ENCODE measurements at places on chromosomes 4 and X.
A peak's percentile ranks its signal among the peaks of the same experiment; 100 is the strongest.

DNA sequence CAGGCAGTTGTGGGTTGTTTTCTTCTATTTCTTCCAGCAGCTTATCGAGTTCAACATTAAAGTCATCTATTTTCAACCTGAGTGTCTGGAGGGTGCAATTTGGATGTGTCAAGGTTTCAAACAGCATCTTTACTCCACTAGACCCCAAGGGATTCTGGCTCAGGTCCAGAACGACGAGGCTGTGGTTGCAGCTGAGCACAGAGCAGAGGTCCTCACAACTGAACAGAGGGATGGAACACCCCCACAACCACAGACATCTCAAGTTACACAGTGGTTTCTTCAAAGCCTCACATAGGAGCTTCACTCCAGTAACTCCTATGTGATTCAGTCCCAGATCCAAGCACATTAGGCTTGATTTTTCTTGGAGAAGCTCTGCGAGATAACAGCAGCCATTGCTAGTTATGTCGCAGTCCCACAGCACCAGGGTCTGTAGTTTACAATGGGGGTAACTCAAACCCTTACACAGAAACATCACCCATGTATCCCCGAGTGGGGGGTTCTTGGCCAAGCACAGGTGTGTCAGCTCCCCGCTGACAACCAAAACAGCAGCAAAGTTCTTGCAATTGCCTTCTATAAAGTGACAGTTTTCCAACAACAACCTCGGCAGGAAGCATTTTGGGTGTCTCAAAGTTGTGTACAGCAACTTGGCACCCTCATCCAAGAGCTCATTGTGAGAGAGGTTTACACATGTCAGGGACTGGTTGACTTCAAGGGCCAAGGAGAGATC, 2.8 kb downstream of the NLRP2B start:
- no peak for DNase-seq

DNA sequence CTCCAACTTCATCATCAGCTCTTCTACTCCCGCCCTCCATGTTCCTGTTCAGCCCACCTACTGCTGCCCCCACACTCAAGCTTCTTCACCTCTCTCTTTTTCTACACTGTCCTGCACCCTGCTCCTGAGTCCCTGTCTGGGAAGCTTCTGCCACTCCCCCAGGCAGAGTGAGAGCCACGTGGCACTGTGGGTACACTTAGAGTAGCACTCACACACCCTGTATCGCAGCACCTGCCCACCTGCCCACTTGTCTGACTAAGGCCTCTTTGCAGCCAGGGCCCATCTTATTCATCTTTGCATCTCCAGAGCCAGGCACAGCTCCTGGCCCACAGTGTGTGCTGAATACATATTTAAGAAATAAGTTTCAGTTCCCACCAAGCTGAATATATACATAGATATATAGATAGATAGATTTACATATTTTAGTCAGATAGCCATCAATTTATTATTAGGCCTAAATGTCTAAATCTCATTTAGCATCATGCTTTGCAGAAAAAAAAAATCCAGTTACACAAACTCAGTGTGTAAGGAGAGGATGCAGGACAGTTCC, 24.9 kb downstream of the CCDC149 start:
- DNase-seq, result no peak

GRCh38 chrX:1273896-1274295, 5.3 kb downstream of the CSF2RA start:
- DNase-seq, result peak; percentile 43

DNA sequence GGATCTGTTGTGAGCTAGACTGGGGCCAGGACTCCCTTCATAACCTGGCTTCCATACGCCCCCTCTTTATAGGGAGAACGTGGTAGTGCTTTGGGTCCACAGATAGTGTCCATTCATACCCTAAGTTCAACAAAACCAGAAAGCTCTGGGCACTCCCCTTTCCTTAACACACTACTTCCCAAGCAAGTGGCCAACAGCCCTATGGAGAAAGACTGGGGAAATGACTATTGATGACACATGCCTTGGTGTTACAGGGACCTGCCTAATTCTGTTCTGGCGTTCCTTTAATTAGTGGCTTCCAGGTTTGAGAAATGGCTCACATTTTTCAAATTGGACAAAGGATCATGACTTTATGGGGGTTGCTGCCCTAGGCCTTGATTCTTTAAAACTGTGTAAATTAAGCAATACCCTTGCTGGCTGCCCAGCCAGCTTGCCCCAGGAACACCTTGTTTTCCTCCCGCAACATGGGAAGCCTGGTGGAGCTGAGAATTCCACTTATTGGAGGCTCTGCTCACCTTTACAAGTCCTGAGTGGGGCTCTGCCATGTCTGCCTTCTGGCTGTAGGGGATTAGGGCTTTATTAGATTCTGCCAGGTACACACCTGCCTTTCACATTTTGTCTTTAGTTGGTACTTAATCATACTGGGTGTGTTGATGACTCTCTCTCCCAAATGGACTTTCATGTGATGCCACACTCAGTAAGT, 61.1 kb downstream of the RGS12 start:
- DNase-seq, result no peak

- DNase-seq, result no peak
Observed at GRCh38 chr4:72991873-72992272, 77.6 kb downstream of the COX18 start.

GRCh38 chr4:78529569-78530209, 21.9 kb upstream of the ANXA3 start:
- DNase-seq, result no peak

DNA sequence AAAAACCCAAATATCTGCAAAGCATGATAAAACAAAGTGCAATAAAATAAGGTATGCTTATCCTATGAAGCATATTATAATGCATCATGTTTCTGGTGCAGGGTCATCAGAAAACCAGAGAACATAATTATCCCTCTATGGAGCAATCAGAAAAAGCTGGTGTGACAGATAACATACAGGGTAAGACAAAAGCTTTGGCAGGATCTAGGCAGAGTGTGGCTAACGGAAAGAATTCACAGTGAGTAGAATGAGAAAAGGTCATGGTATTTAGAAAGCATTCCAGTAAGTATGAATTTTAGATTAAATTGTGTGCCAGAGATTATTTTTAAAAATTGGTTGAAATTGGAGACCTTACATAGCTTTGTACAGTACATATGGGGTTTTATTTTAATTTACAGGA, 29.0 kb upstream of the UGT2B4 start:
- DNase-seq, result no peak

- no peak for DNase-seq
Observed at GRCh38 chrX:103783196-103783595, 6.6 kb downstream of the PLP1 start.

GRCh38 chr4:91220315-91220714, 1083.5 kb upstream of the GRID2 start:
- no peak for DNase-seq

DNA sequence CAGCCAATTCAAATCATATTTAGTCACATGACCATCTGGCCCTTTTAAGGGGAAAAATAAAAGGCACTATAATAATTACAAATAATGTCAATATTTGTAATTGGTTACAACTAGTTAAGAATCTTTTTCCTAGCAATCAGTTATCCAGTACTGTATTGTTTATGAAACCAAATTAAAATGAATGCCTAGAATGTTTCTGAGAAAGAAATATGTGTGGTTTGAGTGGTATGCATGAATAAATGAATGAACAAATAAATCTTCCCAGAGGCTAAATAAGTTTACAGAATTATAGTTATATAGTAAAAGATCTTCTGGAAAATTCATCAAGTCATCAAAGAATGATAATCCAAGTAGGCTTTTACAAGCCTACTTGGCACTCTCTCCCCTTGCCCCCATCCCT, 55.8 kb upstream of the F8A3 start:
- DNase-seq, result no peak

DNA sequence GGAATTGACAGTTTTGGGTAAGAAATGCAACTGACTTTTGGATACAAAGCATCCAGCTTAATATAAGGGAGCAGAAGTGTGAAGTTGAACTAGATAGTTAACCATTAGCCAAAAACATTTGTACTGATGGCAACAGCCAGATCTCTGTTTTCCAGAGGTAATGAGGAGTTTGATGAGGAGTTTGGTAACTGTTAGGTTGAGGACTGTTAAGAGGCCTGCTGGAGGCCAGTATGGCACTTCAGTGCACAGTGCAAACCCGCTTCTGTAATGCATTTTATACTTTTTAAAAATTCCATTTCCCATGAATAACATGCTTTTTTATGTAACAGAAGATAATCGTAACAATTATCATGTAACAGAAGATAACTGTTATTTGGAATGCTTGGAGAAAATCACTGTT, 30.0 kb downstream of the CDKL5 start:
- no peak for DNase-seq

DNA sequence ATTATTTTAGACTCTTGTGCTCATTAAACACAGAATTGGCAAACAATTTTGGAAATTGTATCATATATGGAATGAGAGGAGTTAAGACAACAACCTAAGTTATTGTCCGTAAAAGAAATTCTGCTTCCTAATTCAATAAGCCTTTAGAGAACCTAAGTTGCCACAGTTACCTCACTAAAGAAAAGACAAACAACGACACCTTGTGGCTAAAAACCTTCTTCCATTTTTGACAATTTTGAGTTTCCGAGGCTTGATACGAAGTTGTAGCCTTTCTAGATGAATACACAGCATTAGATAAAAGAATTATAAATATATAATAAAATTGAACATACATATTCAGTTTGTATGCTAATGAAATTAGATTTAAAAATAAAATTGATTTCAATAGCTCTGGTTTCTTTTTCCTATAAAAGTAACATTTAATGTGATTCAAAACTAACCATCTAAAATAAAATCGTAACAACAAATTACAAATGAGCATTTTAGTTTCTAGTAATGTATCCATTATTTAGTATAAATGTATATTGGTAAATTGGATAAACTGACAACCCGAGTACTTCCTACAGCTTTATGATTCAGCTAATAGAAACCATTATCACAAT, 275.1 kb downstream of the GPM6A start:
- DNase-seq, result peak; percentile 31

DNA sequence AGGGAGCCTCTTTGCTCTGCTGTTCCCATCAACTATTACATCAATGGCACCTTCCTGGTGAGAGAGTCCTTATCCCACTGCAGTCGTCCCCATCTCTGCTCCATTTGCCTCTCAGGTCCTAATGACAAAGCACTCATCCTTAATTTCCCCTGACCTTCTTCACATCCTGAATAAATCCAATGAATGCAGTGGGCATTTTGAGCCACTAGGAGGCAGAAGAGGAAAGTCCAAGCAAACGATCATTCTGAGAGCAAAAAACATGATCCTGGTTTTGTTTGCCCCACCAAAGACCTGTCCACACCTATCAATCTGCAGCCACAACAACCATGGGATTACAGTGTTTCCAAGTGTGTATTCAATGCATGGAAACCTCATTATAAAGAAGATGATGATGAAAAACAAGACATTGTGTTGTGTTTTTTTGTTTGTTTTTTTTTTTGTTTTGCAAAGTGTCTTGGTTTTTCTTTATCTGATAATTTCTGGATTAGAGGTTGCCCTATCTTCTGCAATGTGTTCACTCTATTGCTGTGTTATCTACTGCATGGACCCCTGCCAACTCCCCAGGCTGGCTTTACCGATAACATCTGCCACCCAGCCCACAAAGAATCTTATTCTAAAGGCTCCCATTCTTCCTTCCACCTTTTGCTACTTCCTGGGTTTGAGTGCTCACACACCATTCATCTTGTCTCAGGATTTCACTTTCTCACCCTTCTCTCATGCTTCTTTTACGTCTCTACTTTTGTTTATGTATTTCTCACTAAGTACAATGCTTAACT, 207.2 kb downstream of the NLGN4X start:
- DNase-seq, result peak; percentile 41

GRCh38 chr4:146654687-146655520, 16.2 kb downstream of the POU4F2 start:
- no peak for DNase-seq

DNA sequence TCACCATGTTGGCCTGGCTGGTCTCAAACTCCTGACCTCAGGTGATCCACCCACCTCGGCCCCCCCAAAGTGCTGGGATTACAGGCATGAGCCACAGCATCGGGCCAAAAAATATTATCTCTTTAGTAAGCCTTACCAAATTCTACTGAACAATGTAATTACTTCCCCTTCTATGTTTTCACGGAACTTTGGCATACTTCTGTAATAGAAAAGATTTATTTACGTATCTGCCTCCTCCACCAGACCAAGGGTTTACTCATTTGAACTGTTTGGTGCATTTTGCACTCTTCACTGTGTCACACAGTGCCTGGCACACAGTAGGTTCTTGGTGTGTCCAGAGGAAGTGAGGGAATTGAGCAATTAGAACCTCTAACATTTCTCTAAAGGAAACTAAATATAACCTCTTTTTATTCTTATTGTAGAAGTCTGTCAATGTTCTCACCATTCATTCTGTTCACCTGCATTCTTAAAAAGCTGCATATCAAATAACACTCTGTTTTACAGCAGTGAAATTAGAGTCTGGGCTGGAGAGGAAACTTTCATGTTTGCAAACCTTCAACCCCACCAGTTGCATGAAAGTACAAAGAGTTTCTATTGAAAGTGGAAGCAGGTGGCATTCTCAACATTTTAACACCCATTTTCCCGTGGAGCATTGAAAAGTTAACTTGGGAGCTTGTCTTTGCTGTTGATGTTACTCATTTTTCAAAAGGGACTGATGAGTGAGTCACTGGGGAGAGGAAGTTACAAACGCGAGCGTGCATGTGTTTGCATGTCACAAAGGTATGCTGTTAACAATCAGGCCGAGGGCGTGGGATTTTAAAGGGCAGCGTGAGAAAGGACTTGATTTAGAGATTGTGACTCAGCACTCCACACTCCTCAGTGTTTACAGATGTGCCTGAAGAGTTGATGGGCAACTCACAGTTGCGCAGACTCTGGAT, 314.1 kb downstream of the STK32B start:
- no peak for DNase-seq

DNA sequence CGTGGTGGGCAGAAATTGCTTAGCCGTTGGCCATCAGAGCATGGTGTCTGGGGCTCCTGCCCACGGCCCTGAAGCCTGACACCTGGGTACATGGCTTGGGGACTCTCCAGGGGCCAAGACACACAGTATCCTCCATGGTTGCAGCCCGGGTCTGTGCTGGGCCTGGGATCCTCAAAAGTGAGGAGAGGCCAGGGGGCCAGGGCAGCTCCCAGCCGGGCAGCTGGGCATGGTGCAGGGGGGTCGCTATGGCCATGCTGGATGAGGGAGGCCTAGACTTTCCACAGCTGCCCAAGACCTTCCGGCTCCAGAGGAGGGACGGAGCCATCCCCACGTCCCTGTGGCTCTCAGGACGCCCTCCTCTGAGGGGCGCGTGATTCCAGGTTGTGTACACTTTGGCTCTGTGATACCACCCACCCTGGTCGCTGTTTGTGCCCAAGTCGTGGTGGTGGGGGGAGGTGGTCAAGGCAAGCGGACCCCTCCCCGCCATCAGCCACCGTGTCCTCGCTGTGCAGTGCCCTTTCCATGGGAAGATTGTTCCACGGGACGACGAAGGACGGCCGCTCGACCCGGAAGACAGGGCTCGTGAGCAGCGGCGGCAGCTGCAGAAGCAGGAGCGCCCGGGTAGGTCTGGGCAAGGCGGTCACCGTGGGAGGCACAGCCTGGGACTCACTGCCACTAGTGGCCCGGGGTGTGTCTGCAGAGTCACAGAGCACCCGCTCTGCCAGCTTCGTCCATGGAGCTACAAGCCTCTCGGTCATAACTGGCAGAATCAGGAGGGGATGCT, 25.7 kb downstream of the NKX1-1 start:
- DNase-seq, result no peak

- no peak for DNase-seq
Observed at GRCh38 chr4:124191329-124191728, 521.2 kb downstream of the ANKRD50 start.

All from RPMI8226 (cell line).